EL (cell line): ENCODE measurements at places on chromosomes 1 and 21.
A peak's percentile ranks its signal among the peaks of the same experiment; 100 is the strongest.

DNA sequence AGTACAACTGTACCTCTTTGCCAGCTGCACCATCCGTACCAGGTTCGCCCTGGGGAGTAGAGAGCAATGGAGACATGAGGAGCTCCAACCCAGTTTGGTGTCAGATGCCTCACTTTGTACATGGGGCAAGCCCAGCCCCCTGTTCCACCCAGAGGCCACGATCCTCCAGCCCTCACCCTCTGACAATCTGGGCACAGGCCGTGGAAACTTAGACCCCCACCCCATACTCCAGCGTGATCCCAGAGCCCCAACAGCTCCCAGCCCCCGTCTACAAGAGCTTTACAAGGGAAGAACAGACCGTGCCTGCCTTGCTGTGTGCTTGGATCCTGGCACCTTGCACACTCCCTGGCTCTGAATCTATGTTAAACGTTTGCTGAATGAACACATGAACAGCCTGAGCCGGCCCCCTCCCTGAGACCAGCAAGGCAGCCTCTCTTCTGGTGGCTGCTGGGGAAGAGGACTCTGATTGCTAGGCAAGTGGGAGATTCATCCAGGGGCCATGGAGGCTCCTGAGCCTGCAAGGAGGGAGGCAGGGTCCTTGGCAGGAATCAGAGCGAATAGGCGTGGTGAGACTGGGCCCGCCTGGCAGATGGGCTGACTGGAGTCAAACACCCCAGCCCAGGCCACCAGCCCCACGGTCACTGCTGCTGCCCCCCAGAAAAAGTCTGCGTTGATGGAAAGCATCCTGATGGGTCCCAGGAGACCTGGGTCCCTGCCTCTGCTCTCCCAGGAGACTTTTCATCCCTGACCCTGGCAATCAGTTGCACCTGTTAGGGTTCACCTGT lies 12.5 kb upstream of the PEF1 start:
- DNase-seq = no peak

DNA sequence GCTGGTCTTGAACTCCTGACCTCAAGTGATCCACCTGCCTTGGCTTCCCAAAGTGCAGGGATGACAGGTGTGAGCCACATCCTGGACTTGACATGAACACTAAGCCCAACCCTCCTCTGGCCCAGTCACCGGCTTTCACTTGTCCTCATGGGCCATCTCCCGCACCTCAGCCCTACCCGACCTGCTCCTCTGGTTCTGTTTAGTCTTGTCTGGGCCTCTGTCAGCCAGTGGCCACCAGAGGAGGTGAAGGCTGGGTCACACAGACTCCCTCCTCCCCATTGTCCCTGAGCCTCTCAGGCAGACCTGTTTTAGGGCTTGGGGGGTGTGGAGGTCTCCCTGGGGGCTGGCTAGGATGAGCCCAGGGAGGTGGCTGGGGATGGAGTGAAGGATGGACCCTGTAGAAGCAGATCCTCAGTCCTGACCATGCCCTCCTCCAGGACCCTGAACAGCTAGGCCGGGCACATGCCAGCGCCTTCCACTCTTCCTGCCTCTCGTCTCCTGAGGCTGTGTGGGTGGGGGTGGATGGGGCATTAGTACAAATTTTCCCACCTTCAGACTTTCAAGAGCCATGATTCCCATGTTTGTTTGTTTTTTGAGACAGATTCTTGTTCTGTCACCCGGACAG lies 26.1 kb upstream of the UMODL1 start:
- DNase-seq = no peak

GRCh38 chr1:212473729-212474128 lies 41.0 kb downstream of the NENF start:
- DNase-seq = no peak

- peak; percentile 2 for DNase-seq
Measured at GRCh38 chr21:27047283-27047657, 80.4 kb upstream of the ADAMTS5 start.

GRCh38 chr1:226609836-226610455 lies 61.4 kb downstream of the STUM start:
- DNase-seq = no peak

GRCh38 chr1:85957760-85958159 lies 198.8 kb downstream of the COL24A1 start:
- no peak for DNase-seq

GRCh38 chr1:148010527-148010926 lies 82.3 kb downstream of the GPR89B start:
- no peak for DNase-seq

GRCh38 chr1:223513309-223513708 lies 120.1 kb downstream of the CCDC185 start:
- DNase-seq = no peak

- DNase-seq = peak; percentile 73
Measured at GRCh38 chr1:38038861-38039260, 7.7 kb downstream of the POU3F1 start.

GRCh38 chr1:52552505-52553361 lies at the start of gene TUT4:
TUT4 (minus strand) TSS chr1:52553092; CDS start chr1:52526280, 26,812 bp downstream.
- peak; percentile 83 for DNase-seq

DNA sequence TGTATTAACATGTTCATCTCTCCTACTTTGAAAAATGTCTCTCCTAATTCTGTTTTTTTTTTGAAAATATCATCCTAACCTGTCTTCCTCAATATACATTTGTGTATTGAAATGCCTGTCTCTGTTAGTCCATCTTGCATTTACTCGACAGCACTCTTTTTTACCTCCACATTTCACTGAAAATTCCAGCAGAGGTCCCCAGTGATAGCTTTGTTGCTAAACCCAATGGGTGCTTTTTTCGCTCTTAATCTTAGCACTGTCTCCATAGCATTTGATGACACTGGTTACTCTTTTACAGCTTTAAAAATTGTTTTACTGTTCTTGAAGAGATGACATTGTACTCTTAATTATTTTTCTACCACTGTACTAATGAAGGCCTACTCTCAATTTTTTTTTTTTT lies 10.8 kb downstream of the OSBPL9 start:
- DNase-seq = peak; percentile 54

- DNase-seq = no peak
Measured at GRCh38 chr21:35711213-35711612, 349.1 kb downstream of the SETD4 start.

DNA sequence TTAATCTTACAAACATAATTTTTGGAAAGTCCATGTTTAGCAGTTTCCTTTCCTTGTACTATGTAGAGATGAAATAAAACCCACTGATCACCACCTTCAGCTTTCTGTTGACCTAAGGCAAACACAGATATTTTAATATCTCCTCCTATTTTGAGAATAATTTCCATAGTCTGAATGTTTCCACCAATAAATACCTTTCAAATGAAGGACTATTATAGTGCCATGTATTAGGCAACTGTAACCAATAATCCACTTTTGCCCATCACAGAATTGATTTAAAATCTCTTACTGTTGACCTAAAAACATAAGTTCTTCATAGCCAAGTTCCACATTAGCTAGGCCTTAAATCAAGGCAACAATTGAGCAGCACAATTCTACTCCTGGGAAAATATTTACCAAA lies 1.8 kb downstream of the CDC42BPA start:
- no peak for DNase-seq

DNA sequence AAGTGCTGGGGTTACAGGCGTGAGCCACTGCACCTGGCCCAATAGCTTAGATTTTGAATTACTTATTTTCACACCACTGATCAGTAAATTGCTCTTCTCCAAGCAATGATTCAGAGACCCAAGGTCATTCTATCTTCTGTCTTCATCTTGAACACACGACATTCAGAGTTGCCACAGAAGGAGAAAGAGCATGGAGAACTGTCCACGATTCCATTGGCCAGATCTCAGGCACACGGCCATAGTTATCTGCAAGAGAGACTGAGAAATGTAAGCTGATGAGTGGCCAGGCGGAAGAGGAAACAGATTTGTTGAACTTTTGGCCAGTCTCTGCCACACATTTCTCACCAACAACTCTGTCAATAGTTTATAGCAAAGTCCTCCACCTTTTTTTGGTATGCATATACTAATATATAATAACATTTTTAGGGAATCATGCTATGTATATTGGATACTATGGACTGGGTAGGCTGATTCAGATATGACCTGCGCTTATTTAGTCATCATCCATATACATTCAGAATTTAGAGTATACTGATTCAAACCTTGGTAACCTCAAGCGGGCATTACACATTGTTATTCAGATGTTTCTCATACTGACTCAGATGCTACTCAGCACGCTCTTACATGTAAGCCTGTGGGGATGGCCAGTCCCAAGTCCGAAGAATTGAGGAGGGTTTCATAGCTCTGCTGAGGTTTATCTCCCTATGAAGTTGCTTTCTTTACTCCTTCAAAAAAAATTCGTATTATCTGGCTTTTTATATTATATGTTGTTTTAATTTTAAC lies 25.5 kb upstream of the CAP1 start:
- peak; percentile 89 for DNase-seq

DNA sequence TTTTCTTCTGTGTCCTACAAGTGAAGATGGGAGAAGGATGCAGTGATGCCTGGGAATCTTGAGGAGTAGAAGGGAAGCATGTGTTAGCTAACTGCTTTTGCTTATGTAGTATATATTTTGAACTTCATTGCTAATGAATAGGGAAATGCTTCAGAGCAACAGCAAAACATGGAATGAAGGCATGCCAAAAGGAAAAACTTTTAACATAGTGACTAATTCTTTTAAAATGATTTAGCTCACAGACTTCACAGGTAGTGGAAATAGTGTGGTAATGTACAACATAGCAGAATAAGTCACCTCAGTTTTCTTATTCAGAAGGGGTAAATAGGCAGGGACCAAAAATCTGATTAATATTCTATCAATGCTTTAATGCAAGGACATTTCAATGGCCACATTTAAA lies 95.5 kb downstream of the LYPLAL1 start:
- no peak for DNase-seq

DNA sequence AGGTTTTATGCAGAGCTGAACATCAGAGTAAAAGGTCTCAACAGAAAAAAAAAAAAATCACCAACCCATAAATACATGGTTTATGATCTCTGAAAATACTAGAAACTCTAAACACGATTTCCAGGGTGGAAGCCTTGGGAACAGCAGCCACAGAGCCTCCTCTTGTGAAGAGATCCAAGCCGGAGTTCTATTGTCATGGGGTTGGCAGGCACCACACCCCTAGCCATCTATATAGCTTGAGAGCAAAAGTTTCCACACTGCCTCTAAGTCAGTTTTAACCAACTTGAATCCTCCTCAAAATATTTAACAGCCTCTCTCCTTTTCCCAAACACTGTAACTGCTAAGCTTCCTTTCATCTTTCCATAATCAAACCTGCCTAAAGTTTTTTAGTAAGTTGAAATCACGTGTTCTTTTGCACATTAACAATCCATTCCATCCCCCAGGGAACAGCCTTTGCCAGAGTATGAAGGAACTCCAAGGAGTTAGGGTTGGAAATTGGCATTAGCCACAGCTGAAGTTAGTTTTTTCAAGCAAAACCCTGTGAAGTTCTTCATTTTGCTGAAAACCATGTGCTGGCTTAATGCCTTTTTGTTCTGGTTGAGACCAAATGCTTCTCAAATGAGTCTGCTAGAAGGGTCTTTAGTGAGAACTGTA lies 13.8 kb upstream of the SEC16B start:
- DNase-seq = no peak

- DNase-seq = peak; percentile 62
Measured at GRCh38 chr1:160149716-160150115, 1.7 kb upstream of the ATP1A4 start.

- no peak for DNase-seq
Measured at GRCh38 chr1:163570071-163570470, 248.3 kb downstream of the NUF2 start.

GRCh38 chr1:23506376-23507107 lies 22.6 kb upstream of the ASAP3 start:
- no peak for DNase-seq

DNA sequence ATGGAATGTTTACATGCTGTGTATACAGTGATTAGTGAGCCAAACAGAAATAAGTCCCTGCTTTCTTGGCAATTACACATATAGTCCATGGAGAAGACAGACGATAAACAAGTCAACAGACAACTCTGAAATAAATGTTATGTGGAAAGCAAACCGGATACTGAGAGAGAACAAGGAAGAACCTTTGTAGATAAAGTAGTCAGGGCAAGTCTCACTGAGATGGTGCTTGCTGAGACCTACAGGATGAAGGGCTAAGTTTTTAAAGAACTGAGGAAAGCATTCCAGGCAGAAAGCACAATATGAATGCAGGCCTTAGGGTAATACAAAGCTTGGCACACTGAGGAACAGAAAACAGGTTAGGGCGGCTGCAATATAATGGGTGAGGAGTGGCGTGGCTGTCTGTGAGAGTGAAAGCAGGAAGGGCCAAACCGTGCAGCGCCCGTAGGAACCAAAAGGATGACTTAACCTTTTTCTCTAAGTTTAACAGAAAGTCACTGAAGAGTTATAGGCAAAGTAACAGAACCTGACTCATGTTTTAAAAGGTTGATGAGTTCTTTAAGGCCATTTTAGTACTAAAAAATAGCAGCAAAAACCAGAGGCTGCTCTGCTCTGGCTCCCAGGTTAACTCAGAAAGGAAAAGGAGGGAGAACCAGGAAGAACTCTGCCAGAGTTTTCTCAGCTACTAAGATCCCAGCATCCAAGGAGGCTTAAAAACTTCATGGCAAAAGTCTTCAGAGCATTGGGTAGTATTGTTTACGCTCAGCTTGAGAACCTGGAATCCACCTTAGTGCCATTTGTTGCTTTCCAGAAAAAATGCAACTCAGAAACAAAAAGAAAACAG lies 8.7 kb upstream of the TTF2 start:
- no peak for DNase-seq

GRCh38 chr1:9680828-9681227 lies 29.3 kb downstream of the PIK3CD start:
- no peak for DNase-seq

- no peak for DNase-seq
Measured at GRCh38 chr1:94284476-94284875, 47.1 kb upstream of the ARHGAP29 start.

- DNase-seq = peak; percentile 84
Measured at GRCh38 chr1:183276386-183277080, 90.5 kb downstream of the LAMC2 start.

DNA sequence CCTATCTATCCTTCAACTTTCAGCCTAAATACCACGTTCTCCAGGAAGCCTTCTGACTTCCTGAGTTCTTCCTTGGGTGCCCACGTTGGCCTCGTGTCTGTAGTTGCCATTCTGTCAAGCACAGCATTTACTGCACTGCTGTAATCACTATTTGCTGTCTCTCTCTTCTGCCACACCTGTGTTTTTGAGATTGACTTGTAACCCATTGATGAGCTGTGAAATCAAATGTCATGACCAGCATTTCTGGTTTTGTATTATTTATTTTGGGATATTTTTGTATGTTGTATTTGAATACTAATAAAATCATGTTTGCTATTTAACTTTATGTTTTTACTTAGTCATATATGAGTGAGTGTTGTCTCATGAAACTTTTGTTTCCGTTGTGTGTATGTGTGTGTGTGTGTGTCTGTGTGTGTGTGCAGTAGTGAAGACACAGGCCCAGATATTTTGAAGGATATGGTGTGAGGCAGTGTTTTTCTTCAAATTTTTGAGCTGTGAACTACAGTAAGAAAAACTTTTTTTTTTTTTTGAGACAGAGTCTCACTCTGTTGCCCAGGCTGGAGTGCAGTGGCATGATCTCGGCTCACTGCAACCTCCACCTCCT lies 126.2 kb upstream of the SERBP1 start:
- no peak for DNase-seq

- DNase-seq = no peak
Measured at GRCh38 chr1:6303397-6304012, 42.6 kb upstream of the GPR153 start.
